Testis (tissue), 5 donors: ENCODE measurements at places on chromosomes 3 and 15. TPM values are rescaled to one million over a fixed set of nuclear protein-coding genes. Genes with fewer than 3 reads are reported as not detected.

The MYRIP gene
- 5.8 TPM for total RNA-seq

The TMEM43 gene
- 53.0 TPM for total RNA-seq

The NR1I2 gene
- total RNA-seq: 0.47 TPM

The BAHD1 gene
- 52.0 TPM for total RNA-seq

The ACSBG1 gene
- total RNA-seq: 25.2 TPM

The SLC15A2 gene
- 21.8 TPM for total RNA-seq

The COL6A5 gene
- 1.5 TPM for total RNA-seq

The CD200R1 gene
- 1.3 TPM for total RNA-seq

The GRM2 gene
- 34.7 TPM for total RNA-seq

The GOLGA8J gene
- 5.1 TPM for total RNA-seq

The OR5H6 gene
- total RNA-seq: not detected

The STX19 gene
- total RNA-seq: not detected

The LRRC3B gene
- 6.3 TPM for total RNA-seq

The STAB1 gene
- 71.9 TPM for total RNA-seq

The ITGA11 gene
- 5.6 TPM for total RNA-seq

The UNC13C gene
- total RNA-seq: 6.1 TPM

The MOBP gene
- total RNA-seq: 5.6 TPM

The XCR1 gene
- total RNA-seq: 0.16 TPM

The ST6GAL1 gene
- total RNA-seq: 16.9 TPM

The CYP11A1 gene
- total RNA-seq: 76.4 TPM

The SPPL2A gene
- 70.9 TPM for total RNA-seq

The TMOD3 gene
- 15.6 TPM for total RNA-seq

The FRMD4B gene
- total RNA-seq: 17.8 TPM

The DCLK3 gene
- total RNA-seq: 4.8 TPM

The SLC22A13 gene
- total RNA-seq: 2.6 TPM

The UPK1B gene
- total RNA-seq: 0.79 TPM

The CDCP1 gene
- 2.7 TPM for total RNA-seq

The UCN2 gene
- 0.87 TPM for total RNA-seq

The ZNF80 gene
- total RNA-seq: 0.74 TPM

The NGLY1 gene
- 58.2 TPM for total RNA-seq

The ACKR2 gene
- 3.4 TPM for total RNA-seq

The ADAM10 gene
- total RNA-seq: 58.7 TPM

The C3orf20 gene
- total RNA-seq: 11.0 TPM

The ATP2B2 gene
- 1.8 TPM for total RNA-seq

The KLHL40 gene
- 3.1 TPM for total RNA-seq

The DNAH12 gene
- total RNA-seq: 19.6 TPM

The UQCC5 gene
- 30.5 TPM for total RNA-seq

The LXN gene
- 9.1 TPM for total RNA-seq

The SPTBN5 gene
- total RNA-seq: 3.1 TPM

The ATP13A4 gene
- 1.9 TPM for total RNA-seq

The UROC1 gene
- total RNA-seq: 0.25 TPM

The BOC gene
- total RNA-seq: 24.5 TPM

The GOLGA6L7 gene
- 4.3 TPM for total RNA-seq

The CAMK2N2 gene
- total RNA-seq: not detected

The CRYGS gene
- 8.6 TPM for total RNA-seq

The LIPC gene
- total RNA-seq: not detected

The CEMIP gene
- total RNA-seq: 8.3 TPM

The CCR9 gene
- 0.19 TPM for total RNA-seq

The ZNF385D gene
- 31.4 TPM for total RNA-seq

The FEZF2 gene
- total RNA-seq: not detected

The C2CD4A gene
- 0.12 TPM for total RNA-seq

The TRIM71 gene
- 21.0 TPM for total RNA-seq

The RBP2 gene
- not detected for total RNA-seq
